ENCODE measurements at places on chromosomes 6 and 20. TPM values are rescaled to one million over a fixed set of nuclear protein-coding genes. Genes with fewer than 3 reads are reported as not detected.

Gene IL17F
- not detected for polyA plus RNA-seq

Gene SCUBE3
- 0.23 TPM for polyA plus RNA-seq

Gene MYH7B
- 0.60 TPM for polyA plus RNA-seq

Gene GTSF1L
- polyA plus RNA-seq: not detected

Gene BTNL2
- polyA plus RNA-seq: not detected

Gene NRN1
- 7.0 TPM for polyA plus RNA-seq

Gene TSPO2
- 1.4 TPM for polyA plus RNA-seq

All from stomach (tissue), 19 donors.